Muscle of arm (tissue), 14 donors: ENCODE measurements at places on chromosomes 3 and 15. TPM values are rescaled to one million over a fixed set of nuclear protein-coding genes. Genes with fewer than 3 reads are reported as not detected.

DNA sequence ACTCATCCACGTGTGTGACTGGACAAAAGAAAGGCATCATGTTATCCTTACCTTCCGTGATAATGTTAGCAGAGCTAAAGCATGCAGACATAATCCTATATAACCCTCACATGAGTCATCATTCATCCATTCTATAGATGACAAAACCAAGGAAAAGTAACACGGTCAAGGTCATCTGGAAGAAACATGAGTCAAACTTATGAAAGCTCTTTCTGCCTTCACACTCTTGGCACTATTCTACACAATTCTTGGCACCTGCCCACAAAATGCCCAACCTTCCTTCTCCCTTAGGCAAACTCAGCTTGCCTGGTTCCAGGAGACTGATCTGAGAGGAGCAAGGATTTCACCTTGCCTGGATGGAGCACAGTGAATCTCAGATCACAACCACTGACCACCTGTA lies 66.9 kb downstream of the PRICKLE2 start:
- DNase-seq, result no peak

Gene GADL1
- polyA plus RNA-seq, result 15.4 TPM

- DNase-seq, result no peak
Observed at GRCh38 chr3:188788621-188789081, 383.1 kb upstream of the TPRG1 start.

Gene HYAL1
- polyA plus RNA-seq, result 3.3 TPM

Gene FBXL2
- polyA plus RNA-seq, result not detected

Gene DUOX1
- not detected for polyA plus RNA-seq

GRCh38 chr3:168341956-168342936 lies 246.5 kb upstream of the GOLIM4 start:
- peak; percentile 10 for DNase-seq

DNA sequence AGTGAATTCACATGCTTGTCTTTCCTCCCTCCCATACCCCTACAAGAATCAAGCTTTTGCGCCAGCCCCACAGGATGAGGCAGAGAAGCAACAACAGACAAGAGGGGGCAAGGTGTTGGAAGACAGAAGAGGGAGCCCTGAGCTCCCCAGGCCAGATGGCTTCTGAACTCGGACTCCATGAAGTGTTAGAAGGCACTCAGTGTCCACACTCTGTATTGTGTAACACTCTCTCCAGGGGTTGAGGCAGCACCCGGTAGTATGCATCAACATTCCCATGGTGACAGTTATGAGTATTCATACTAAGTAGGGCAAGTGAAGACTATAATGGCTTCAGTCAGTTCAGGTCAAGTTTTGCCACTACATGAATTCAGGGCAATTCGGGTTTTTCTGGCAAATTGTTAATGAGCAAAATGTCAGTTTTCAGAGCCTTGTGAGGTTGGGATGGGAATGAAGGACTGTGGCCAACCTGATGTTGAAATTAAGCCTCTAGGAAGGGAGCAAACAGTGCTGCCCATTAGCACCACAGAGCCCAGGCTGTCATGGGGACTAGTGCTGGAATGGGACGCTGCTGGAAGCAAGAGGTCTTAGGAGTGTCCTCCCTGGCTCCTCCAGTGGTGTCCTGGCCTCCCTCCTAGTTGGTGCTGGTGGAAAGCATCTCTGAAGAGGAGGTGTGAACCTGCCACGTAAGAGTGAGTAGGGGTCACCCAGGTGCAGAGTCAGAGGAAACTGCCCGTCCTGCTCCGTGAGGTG lies 79.4 kb downstream of the KLF15 start:
- no peak for DNase-seq

DNA sequence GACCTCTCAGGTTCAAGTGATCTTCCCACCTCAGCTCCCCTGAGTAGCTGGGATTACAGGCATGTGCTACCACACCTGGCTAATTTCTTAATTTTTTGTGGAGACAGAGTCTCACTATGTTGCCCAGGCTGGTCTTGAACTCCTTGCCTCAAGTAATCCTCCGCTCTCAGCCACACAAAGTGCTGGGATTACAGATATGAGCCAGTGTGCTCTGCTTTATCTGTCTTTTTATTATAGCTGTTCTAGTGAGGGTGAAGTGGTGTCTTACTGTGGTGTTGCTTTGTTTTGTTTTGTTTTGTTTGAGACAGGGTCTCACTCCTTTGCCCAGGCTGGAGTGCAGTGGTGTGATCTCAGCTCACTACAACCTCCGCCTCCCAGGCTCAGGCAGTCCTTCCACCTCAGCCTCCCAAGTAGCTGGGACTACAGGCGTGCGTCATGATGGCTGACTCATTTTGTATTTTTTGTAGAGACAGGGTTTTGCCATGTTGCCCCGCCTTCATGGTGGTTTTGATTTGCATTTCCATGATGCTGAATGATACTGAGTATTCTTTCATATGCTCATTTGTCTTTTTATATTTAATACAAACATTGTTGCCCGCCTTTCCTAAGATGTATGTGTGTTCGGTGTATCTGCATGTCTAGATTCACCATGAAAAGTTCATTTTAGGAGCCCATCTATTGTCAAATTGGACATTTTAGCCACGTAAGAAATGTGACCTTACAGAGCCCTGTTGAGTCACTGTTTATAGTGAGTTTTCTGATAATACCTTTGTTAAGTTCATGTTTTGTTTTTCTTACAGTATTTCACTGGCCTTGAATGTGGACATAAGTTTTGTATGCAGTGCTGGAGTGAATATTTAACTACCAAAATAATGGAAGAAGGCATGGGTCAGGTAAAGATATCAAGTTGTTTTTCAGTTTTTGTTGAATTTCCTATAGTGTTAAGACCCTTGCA lies 80.6 kb downstream of the ARIH1 start:
- no peak for DNase-seq

DNA sequence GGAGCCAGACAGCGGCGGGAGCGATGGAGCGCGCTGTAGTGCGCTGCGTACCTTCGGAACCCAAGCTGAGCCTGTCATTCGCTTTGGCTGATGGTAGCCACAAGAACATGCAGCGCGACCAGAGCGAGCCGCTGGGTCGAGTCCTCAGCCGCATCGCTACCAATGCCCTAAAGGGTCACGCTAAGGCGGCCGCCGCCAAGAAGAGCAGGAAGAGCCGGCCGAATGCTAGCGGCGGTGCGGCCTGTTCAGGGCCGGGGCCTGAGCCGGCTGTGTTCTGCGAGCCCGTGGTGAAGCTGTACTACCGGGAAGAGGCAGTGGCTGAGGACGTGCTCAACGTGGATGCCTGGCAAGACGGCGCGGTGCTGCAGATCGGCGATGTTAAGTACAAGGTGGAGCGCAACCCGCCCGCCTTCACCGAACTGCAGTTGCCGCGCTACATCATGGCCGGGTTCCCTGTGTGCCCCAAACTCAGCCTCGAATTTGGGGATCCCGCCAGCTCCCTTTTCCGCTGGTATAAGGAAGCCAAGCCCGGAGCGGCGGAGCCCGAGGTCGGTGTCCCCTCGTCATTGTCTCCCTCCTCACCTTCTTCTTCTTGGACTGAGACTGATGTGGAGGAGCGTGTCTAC lies 498 bp downstream of the PDE12 start:
- DNase-seq, result no peak

Gene TATDN2
- 19.6 TPM for polyA plus RNA-seq

- DNase-seq, result no peak
Observed at GRCh38 chr15:43931119-43931518, 104.3 kb downstream of the WDR76 start.

DNA sequence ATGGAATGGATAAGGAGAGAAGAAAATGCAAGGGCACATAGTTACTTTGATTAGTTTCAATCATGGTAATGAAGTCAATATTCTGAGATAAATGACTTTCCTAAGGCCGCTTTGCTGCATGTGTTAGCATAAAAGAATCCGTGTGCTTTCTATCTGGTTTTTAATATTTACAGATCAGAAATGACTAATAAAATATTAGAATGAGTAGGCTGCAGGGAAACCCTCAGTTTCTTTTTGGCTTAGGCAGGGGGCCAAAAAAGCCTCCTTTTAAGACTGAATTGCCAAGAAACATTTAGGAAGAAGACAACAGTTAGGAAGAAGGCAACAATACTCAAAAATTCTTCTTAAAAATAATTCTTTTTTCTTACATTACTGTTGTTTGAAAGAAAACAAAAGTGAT lies 11.6 kb downstream of the NEK11 start:
- DNase-seq, result no peak

DNA sequence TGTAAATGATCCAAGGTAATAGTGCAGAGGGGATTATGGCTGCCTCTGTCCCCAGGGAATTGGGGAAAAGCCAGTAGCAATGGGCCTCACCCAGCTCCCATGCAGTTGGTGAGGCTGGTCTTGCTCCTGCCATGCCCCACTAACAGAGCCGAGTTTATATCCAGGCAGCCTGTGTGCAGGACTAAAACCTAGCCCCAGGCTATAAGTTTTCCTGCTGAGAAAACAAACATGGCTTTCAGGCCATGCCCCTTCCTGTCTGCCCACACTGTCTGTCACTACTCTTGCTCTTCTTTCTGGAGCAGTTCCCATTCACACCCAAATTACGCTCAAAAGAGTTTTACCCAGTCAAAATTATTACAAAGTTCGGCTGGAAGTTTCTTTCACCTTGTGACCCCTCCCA lies 73.5 kb upstream of the SPATA16 start:
- no peak for DNase-seq

Gene SLC28A2
- polyA plus RNA-seq, result 0.27 TPM

- no peak for DNase-seq
Observed at GRCh38 chr3:69791106-69791505, 51.8 kb downstream of the MITF start.

Gene SYNPR
- not detected for polyA plus RNA-seq

DNA sequence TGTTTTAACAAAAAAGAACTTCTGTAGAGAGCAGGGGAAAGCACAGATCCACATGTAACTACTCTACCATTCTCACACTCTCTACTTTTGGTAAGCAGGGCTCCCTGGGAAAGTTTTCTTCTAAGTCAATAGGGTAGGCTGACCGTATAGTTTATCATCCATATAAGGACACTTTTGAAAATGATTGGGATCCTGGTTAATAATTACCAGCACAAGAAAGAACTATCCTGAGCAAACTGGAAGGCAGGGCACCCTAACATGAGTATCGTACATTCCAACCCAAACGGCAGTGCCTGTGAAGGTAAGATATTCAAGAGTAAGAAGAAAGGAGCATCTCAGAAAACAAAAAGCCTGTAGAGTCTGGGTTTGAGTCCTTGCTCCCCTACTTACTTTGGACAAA lies 22.1 kb downstream of the SUSD5 start:
- DNase-seq, result no peak

DNA sequence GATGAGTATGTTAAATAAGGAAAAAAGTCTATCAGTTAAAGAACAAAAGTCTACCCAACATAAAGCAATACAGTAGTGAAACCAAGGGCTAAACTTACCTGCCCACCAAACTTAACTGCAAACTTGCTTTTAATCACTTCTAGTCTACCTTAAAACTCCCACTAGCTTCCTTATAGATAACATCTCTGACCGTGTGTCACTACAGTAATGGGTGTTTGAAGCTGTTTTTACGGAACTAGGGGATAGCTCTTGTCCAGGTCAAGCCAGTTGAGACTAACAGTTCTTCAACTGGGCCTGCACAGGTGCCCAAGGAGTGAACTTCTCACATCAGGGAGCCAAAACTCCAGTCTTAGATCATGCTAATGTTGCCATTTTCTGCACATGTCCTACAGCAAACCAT lies 132.3 kb downstream of the ZNF385D start:
- no peak for DNase-seq

DNA sequence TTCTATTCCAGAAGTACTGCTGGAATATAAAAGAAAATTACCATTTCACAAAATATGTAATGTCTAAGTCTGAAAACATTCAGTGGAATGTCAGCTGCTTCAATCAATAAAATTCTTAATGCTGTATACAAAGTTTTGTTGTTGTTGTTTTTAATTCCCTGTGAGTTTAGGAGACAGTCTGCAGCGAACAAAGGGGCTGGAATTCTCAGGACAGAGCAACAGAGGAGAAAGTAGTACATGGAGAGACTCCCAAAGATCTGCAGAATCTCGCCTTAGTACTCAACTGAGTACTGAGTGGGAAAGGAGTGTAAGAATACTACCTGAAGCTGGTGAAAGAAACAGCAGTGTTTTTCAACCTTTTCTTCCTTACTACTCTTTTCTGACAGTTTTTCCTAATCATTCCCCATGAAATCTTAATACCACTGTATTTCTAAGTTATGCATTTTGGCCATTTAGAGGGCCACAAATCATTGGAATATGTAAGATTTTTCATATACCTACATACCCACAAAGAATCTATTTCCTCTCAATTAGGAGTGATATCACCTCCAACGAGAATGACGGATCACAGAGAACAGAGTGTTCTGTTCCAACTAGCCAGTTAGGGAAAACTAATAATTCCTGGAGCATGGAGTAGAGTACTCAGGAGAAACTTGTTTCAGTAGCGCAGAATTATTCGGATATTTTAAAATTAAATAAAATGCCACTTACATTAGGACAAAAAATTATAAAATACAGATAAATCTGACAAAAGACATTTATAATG lies 16.0 kb downstream of the ANKRD28 start:
- DNase-seq, result no peak

GRCh38 chr15:101436526-101436925 lies 53.0 kb downstream of the PCSK6 start:
- no peak for DNase-seq

Gene TICRR
- polyA plus RNA-seq, result 5.6 TPM

DNA sequence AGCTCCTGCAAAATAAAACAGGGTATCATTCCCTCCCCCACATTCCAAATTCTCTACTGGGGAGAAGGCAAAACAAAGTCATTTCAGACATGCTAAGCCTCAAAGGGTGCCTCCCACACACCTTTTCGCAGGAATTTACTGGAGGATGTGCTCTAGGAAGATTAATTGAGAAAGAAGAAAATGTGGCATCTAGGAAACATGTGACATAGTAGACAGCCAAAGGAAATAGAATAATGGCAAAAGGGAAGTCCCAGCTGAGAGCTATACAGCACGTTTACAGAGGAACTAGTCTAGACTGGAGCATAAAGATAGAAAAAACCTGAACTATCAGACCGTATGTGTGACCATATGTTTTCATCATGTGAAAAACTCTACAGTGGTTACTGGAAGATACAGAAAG lies 58.8 kb upstream of the MELTF start:
- DNase-seq, result no peak

Gene SEMA6D
- 53.0 TPM for polyA plus RNA-seq

DNA sequence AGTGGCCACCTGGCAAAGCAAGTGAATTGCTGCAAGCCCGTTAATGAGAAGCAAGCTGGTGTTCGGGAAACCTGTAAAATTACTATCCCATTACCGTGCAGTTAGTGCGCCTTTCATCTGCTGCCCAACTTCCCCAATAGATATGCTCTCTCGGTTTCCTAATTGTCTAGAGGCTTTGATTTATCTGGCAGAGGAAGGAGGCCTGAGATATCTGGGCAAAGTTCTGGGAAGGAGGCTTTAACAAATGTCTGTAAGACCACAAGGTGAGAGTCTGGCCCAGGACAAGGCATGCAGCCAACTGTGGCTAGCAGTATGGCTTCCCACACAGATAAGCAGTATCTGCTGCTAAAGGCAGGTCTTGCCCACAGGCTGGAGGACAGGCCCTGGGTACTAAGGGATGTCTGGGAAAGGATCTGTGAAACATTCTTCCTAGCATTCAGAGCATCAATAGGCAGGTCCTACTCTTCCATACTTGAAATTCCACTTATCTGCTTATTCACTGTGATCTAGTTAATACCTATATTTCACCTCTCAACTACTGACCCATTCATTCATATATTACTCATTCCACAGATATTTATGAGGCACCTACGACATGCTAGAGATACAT lies 130.0 kb upstream of the SLC2A2 start:
- DNase-seq, result no peak

GRCh38 chr3:67198374-67198773 lies 200.3 kb downstream of the KBTBD8 start:
- DNase-seq, result no peak

Gene LARP6
- 13.3 TPM for polyA plus RNA-seq

GRCh38 chr3:123807820-123808219 lies 76.3 kb downstream of the MYLK start:
- no peak for DNase-seq

- no peak for DNase-seq
Observed at GRCh38 chr3:115977866-115978265, 354.6 kb downstream of the GAP43 start.
